Nucleus accumbens (tissue), 56 donors: ENCODE measurements at places on chromosomes 16 and 17.

DNA sequence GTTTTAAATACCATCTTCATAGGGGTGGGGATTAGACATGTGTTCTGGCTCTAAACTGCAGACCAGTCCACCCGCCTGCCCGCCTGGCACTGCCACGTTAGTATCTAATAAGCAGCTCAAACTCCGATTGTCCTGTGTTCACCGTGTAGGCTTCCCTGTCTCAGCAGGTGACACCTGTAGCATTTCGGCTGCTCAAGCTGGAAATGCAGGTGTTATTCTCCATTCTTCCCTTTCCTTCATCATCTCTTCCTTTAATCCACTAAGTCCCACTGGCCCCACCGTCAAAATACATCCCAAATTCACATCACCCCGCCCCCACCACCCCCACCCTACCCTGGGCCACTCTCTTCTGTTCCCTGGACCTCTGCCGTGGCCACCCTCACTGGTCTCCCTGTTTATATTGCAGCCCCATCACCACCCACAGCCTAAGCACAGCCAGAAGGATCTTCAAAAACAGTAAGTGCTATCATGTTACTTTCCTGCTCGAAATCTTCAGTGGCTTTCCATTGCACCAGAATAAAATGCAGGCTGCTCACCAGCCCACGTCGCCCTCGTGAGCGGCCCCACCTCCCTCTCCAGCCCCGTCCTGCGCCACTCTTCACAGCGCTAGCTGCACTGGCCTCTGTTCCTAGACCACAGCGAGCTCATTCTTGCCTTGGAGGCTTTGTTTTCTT is 65.1 kb downstream of the RTN4RL1 start:
- DNase-seq: no peak

DNA sequence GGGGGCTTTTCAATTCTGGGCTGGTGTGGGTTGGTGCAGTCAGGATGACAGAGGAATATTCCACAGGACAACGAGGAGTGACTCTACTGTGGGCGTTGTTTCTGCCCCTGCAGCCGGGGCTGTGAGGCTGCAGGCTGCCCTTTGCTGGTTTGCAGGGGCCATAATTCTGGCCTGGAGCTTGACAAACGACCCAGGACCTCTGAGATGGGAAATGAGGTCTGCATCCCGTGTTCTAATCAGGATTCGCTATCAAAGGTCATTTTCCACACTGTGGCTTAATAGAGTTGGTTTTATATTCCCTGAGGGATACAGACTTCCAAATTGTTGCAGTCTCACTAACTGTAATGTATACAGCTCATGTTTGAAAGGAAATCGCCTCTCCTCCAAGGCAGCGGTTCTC is 180.9 kb downstream of the RPTOR start:
- DNase-seq: no peak

DNA sequence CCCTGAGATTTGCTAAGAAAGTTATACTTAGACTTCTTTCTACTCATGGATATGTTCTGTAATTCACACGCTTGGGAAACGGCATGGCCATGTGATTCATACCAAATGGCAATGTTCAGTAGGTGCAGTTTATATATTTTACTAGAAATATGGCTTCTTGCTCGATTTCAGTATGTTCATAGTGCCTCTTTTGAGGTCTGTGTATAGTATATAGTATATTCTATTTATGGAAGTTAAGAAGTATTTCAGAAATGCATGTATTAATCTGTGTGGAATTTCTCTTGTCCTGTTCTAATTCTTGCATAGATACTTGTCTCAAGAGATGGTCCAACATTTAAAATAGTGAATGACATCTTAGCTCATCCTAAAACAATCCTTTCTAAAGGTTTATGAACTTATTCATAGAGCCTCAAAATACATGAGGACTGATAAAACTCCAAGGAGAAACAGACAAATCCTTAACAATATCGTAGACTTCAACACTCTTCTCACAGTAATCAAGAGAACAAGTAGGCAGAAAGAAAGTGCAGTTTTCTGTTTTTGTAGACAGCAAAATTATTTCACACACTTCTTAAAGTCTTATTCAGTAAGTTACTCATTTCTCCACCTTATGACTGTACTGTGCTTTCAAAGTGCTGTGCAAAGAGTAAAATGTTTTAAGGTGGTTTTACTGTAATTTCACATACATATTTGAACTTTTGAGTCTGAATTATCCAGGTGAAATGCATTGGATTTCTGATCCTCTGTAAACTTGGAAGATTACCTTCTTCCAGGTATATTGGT is 11.1 kb downstream of the BPTF start:
- DNase-seq: no peak

DNA sequence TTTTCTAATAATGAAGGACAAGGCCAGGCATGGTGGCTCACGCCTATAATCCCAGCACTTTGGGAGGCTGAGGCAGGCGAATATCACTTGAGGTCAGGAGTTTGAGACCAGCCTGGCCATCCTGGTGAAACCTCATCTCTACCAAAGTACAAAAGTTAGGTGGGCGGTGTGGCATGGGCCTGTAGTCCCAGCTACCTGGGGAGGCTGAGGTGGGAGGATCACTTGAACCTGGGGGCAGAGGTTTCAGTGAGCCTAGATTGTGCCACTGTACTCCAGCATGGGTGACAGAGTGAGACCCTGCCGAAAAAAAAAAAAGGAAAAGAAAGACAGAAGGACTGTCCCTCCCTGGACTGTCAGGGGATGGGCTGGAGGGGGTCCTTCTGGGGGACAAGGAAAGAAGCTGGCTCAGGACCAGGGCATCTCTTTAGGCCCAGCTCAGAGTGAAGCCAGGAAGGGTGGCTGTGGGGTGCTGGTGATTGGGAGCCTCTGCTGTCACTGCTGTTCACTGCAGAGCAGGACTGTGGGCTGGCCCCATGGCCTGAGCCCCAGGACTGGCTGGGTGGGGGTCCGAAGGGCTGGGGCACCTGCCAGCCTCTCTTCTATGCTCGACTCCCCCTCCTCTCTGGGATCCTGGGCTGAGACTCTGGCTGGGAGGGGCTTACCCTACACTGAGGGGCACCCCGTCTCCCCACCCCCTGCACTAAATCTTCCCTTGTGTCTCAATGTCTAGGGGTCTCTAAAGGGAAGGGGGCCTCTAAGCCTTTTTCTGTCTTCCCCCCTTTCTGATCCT is 909 bp upstream of the ARHGAP23 start:
- DNase-seq: no peak

- DNase-seq: no peak
These were observed 47.8 kb downstream of the TNRC6C start for GRCh38 chr17:78006338-78006737.

DNA sequence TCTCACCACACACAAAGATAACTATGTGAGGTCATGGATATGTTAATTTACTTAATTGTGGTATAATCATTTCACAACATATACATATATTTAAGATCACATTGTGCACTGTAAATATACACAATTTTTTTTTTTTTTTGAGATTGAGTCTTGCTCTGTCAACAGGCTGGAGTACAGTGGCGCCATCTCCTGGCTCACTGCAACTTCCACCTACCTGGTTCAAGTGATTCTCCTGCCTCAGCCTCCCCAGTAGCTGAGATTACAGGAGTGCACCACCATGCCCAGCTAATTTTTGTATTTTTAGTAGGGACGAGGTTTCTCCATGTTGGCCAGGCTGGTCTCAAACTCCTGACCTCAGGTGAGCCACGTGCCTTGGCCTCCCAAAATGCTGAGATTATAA is 11.5 kb upstream of the PRSS54 start:
- DNase-seq: no peak

GRCh38 chr17:4506175-4506813 is 7.6 kb downstream of the SPNS2 start:
- no peak for DNase-seq

DNA sequence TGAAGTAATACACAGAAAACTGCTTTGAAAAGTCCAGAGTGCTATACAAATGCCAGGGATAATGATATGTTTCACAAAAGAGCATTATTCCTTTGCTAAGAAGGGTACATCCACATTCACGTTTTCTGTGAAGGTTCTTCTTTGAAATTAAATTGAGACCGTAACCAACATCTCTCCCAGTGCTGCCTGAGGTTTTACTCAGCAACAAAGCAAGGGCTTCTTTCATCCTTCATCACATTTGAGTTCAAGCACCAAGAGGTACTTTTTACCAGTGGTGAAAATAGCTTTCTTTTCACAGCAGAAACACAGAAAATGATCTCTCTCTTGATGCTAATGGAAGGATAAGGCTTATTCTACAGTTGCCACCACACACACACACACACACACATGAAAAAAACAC is 113.3 kb downstream of the TOX3 start:
- no peak for DNase-seq

DNA sequence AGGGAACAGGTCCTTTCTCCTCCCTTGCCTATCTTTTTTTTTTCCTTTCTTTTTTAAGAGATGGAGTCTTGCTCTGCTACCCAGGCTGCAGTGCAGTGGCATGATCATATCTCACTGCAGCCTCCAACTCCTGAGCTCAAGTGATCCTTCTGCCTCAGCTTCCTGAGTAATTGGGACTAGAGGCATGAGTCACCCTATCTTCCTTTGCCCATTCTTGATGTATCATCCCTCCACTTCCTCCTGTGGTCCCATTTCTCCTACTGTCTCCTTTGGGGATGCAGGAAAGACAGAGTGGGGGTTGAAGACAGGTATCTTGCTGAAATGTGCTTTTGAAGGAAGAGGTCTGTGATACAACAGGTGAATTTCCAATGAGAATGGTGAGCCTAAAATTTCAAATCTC is 5.5 kb downstream of the MYO19 start:
- no peak for DNase-seq

GRCh38 chr16:67922740-67923139 is 8.9 kb downstream of the CTRL start:
- no peak for DNase-seq

- DNase-seq: no peak
These were observed 149.6 kb upstream of the GNAO1 start for GRCh38 chr16:56041556-56042140.

- no peak for DNase-seq
These were observed 37.2 kb upstream of the TBX2 start for GRCh38 chr17:61362396-61362795.

DNA sequence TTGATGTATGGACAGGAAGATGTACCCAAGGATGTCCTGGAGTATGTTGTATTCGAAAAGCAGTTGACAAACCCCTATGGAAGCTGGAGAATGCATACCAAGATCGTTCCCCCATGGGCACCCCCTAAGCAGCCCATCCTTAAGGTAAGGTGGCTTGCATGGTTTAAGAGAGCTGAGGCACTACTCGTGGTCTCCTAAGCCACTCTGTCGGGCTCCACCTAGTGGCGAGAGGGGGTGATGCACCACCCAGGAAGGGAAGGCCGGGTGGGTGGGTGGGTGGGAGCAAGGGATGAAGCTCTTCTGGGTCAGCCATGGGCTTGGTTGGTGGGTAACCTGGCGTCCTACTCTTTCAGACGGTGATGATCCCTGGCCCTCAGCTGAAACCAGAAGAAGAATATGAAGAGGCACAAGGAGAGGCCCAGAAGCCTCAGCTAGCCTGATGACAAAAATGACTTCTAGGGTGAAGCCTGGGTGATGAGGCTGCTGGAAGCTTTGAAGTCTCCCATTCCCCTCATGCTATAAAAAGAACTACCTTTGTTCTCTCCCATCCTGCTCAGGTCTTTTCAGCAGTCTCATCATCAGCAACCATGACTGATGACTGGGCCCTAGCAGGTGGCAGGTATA is 21.5 kb downstream of the GPR179 start:
- no peak for DNase-seq

- DNase-seq: no peak
These were observed 1.8 kb downstream of the IL27 start for GRCh38 chr16:28504707-28505404.

DNA sequence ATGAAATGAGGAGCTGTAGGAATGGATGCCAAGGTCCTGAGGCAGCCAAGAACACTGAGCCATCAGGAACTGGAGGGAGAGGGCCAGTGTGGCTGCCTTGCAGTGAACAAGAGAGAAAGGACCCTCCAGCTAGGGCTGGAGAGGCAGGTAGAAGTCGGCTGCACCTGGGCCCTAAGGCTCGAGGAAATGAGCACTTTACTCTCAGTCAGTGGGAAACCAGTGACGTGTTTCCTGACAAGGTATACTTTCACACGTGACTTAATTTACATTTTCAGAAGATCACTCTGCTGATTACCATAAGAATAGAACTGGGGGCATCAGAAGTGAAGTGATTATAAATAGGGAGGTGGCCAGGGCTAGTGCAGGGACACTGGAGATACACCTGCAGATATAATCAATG is 115.2 kb downstream of the C17orf67 start:
- DNase-seq: no peak

DNA sequence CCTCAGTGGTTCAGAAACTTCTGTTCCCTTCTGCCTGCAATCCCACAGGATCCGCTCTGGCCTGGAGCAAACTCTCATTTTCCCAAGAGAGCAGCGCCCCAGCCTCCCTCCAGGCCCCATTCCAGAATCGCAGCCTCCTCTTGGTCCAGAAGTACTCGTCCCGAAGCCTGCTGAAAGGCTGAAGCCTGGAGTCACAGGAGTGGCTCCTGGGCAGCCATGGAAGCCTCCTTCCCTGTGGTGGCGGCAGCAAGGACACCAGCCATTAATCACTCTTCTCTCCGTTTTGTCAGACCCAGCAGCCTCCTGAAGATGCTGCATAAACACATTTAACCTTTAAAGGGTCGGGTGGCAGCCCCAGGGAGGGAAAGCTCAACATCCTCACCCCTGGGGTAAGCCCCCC is 66.9 kb upstream of the TNRC6C start:
- no peak for DNase-seq

DNA sequence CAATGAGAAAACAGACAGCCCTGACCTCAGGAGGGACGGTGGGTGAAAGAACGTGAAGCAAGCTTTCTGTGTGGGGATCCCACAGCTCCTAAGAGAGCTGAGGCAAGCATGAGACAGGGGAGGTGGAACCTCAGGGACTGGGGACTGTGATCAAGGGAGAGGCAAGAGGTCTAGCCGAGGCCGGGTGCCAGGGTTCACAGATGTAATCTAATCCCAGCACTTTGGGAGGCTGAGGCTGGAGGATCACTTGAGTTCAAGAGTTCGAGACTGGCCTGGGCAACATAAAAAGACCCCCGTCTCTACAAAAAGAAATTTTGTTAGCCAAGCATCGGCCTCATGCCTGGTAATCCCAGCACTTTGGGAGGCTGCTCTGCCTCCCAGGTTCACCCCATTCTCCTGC is 4.5 kb upstream of the ADAM11 start:
- no peak for DNase-seq

- no peak for DNase-seq
These were observed 8.2 kb downstream of the RNF166 start for GRCh38 chr16:88697831-88698615.

GRCh38 chr16:86398622-86399021 is 111.7 kb upstream of the FOXF1 start:
- no peak for DNase-seq

DNA sequence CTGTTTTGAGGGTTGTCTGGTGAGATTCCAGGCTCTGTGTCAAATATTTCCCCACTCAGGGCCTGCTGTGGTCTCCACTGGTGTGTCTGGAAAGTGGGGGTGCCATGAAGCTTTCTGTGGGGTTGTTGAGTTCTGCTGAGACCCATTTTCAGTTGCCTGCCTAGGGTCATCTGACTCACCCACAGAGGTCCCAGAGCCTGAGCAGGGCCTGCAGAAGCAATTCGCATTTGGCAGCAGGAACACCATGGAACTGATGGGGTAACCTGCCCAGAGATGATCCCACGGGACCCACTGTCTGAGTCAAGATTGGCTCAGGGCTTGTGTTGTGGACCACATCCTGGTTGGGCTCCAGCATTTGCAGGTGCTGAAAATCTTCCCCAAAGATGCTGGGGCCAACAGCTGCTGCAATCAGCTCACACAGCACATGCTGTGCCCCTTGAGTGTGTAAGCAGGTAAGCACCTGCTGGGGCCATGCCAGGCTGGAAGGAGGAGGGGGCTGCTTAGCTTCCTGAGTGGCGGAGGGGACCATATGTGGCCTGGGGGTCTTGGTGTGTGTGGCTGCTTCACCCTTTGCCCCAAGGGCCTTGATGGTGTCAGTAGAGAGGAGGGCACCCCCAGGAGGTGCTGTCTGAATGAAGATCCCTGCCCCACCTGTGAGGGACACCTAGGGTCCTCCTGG is 1726.1 kb downstream of the TP53TG3F start:
- no peak for DNase-seq
